ENCODE measurements at places on chromosomes 13 and 19. TPM values are rescaled to one million over a fixed set of nuclear protein-coding genes. Genes with fewer than 3 reads are reported as not detected.
A peak's percentile ranks its signal among the peaks of the same experiment; 100 is the strongest.

GRCh38 chr19:2490659-2491058, 14.7 kb downstream of the GADD45B start:
- H3K27ac ChIP-seq, result peak overlapping the region; percentile 60
- peak; percentile 27 for DNase-seq
- H3K4me3 ChIP-seq, result no peak overlapping the region
- peaks cover 35% of the 10 kb centered on the region for H3K4me1 ChIP-seq

Gene C13orf46
- 0.36 TPM for total RNA-seq

- no peak overlapping the region for H3K4me3 ChIP-seq
- H3K27me3 ChIP-seq, result no peaks in the 10 kb centered on the region
- H3K4me1 ChIP-seq, result peaks cover 31% of the 10 kb centered on the region
- H3K36me3 ChIP-seq, result peaks cover 35% of the 10 kb centered on the region
Measured at GRCh38 chr19:55672418-55672817, 2.6 kb upstream of the EPN1 start.

DNA sequence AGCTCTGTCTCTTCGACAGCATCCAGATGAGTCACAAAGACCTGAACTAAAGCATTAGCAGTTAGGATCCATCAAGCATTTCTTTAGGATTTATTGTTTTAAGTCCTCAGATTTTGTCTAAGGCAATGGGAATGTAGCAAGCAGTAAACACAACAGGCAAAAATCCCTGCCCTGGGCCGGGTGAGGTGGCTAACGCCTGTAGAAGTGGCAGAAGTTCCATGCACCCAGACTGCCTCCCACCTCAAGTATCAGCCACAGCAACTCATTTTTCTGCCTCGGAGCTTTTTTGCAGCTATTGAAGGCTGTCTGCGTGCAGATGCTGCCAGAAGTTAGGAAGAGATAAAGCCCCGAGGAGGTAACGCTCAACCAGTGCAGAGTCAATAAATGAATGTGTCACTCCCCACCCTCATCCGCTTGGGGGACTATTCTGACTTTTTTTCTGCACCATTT, 47.1 kb upstream of the MRI1 start:
- no peaks in the 10 kb centered on the region for H3K4me1 ChIP-seq
- no peak overlapping the region for H3K4me3 ChIP-seq
- H3K27me3 ChIP-seq, result peaks cover 4% of the 10 kb centered on the region
- H3K27ac ChIP-seq, result no peak overlapping the region

DNA sequence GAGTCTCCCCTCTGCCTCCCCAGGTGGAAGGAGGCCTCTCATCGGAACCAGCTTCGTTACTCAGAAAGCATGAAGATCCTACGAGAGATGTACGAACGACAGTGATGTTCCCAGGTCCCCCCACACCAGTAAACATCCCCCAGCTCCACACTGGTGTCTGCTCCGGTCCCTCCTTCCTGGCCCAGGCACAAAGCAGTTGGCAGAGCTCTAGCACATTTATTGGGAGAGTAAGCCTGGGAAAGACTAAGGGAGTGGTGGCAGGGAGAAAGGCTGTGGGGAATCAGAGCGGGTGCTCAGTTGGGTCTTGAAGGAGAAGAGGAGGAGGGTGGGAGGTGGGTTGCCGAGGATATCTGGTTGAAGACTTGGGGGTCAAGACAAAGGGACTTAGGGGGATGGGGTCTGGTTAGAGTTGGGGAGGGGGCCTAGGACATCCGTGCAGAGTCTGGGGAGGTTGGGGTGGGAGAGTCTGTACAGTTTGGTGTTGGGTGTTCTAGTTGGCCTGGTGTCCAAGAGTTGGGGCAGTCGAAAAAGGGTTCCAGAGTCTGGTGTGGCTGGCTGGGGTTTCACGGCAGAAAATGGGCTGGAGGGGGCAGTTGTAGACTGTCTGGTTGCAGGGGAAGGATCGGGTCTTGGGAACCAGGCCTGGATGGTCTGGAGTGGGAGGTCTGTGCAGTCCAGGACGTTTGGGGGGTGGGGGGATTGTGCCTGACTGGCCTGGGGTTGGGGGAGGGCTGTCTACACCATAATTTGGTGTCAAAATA, 2.3 kb downstream of the HSPB6 start:
- H3K4me1 ChIP-seq, result peaks cover 29% of the 10 kb centered on the region
- DNase-seq, result peak; percentile 69
- peaks cover 26% of the 10 kb centered on the region for H3K36me3 ChIP-seq
- H3K27me3 ChIP-seq, result no peaks in the 10 kb centered on the region

DNA sequence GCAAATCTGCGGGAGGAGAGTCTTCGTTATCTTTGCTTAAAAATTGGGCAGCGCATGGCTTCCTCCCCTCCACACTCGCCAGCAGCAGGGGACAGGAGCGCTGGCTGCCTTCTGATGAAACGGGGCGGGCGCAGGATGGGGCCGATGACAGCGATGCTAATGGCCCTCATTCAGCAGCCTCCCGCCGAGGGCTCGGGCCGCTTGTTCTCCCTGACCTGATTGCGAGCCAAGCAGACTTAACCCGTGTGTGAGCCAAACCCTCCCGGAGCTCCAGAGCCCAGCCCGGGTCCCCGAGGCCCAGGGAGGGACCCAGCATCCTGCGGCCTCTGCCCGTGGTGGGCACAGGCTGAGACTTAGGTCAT, 90.3 kb downstream of the KDM4B start:
- no peaks in the 10 kb centered on the region for H3K36me3 ChIP-seq
- H3K4me1 ChIP-seq, result no peaks in the 10 kb centered on the region
- no peaks in the 10 kb centered on the region for H3K27me3 ChIP-seq
- no peak overlapping the region for H3K4me3 ChIP-seq

DNA sequence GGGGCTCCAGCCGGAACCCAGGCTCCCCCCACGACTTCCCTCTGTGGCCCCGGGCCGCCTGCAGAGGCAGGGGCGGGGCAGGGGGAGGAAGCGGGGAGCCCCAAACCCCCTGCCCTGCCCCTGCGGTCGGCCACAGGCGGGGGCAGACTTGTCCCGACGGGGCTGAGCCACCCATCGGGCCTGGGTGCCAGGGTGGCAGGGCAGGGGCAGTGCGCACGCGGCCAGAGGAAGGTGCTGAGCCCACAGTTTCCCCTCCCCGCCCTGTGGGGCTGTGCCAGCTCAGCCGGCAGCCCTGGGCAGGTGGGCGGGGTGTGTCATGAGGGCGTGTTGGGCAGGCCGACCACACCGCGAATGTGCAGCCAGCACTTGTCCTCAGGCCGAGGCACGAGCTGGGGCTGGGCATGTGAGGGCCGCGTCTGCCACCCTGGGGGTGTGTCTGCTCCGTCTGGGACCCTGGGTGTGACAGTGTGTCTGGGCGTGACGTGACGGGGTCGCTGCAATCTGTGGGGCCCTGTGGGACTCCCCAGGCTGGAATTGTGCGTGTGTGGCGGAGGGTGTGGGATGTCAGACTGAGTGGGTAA, 17.7 kb downstream of the CCDC97 start:
- peak overlapping the region; percentile 100 for H3K27ac ChIP-seq
- peaks cover 65% of the 10 kb centered on the region for H3K4me1 ChIP-seq
- H3K36me3 ChIP-seq, result peaks cover 22% of the 10 kb centered on the region
- no peaks in the 10 kb centered on the region for H3K27me3 ChIP-seq
- peak; percentile 98 for DNase-seq
- H3K4me3 ChIP-seq, result peak overlapping the region; percentile 46

GRCh38 chr19:6229951-6230712, 49.6 kb downstream of the MLLT1 start:
- no peak overlapping the region for H3K4me3 ChIP-seq
- H3K4me1 ChIP-seq, result peaks cover 33% of the 10 kb centered on the region
- H3K27me3 ChIP-seq, result no peaks in the 10 kb centered on the region
- no peak overlapping the region for H3K27ac ChIP-seq
- peaks cover 26% of the 10 kb centered on the region for H3K36me3 ChIP-seq

- H3K36me3 ChIP-seq, result peaks cover 7% of the 10 kb centered on the region
- peak overlapping the region; percentile 60 for H3K27ac ChIP-seq
- peak overlapping the region; percentile 77 for H3K4me3 ChIP-seq
- DNase-seq, result peak; percentile 9
- peaks cover 17% of the 10 kb centered on the region for H3K4me1 ChIP-seq
- no peaks in the 10 kb centered on the region for H3K27me3 ChIP-seq
Measured at GRCh38 chr19:10624585-10624984, 768 bp upstream of the SLC44A2 start.

Gene CYP4F3
- total RNA-seq, result not detected
